ENCODE measurements at places on chromosomes 16 and 17.

DNA sequence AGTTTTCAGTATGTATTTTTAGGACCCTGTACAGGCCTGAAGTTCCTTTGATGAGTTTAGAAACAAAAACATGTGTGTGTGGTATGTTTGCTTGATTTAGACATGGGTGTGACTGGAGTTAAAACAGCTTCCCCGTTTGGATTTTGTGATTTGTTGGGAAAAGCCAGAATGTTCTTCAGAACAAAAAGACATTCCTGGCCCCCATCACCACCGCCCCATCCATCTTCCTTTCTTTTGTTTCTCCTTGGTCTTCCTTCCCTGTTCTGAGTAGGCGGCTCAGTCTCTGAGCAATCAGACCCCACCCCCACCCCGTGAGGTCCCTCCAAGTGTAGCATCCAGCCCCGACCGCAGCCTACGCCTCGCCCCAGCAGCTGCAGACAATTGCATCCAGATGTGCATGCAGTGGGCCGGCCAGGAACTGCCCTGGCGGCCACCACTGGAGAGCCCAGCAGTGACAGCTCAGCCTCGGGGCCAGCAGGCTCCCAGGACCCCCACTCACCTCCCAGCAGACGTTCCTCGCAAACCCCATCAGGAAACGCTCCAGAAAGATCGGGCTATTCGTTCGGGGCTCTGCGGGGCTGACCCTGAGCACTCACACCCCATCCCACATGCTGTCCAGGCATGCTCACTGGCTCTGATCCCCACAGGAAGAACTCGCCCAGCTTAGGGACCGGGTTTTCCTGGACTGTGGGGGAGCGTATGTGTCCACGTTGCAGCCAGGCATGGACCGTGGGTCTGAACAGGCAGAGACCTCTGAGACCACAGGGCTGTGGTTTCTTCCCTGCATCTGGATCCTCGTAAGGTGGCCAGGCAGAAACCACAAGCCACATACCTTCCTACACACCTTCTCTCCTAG lies 99.8 kb upstream of the CDH5 start:
- no peak for DNase-seq

- no peak for DNase-seq
These were observed 217.8 kb downstream of the ZFHX3 start for GRCh38 chr16:72829846-72830775.

DNA sequence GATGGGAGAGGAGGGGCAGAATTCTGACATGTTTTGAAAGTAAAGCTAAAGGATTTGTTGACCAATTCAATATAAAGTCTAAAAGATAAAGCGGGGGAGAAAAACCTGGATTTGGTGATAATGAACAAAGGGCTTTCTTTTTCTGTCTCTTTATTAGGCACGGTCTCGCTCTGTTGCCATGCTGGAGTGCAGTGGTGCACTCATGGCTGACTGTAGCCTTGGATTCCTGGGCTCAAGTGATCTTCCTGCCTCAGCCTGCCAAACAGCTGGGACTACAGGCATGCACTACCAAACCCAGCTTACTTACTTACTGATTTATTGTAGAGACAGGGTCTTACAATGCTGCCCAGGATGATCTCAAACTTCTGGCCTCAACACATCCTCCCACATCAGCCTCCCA lies 7.5 kb downstream of the CDR2 start:
- DNase-seq = no peak

DNA sequence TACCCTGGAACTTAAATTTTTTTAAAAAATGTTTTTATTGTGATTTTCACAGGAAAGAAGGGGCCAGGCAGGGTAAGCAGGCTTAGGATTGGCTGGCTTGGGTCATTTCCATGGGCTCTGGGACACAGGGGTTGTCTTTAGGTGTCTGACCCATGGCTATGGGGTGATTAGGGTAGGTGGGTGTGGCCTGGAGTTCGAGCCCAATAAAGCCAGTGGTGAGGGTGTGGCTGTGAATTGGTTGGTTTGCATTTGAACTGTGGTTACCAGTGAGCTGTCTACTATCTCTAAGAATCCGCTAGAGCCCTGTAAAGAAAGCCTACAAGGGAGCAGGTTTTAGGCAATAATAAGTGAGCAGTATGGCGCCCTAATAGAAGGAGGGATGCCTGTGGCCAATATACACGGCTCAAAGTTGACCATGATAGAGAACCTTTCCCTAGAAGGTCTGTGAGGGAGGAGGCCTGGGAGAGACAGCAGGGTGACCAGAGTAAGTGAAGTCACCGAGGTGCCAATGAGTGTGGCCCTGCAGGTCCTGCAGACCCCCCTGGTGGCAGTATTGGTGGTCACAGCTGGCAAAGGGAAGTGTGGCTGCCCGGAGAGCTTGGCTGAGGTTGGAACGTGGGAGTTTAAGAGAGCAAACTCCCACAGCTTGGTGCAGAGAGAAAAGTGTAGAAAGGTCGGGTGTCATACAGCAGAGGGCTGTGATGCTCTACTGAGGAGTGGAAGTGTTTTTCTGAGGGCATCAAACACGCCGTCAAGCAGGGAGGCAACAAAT lies 454.0 kb downstream of the WWOX start:
- no peak for DNase-seq

DNA sequence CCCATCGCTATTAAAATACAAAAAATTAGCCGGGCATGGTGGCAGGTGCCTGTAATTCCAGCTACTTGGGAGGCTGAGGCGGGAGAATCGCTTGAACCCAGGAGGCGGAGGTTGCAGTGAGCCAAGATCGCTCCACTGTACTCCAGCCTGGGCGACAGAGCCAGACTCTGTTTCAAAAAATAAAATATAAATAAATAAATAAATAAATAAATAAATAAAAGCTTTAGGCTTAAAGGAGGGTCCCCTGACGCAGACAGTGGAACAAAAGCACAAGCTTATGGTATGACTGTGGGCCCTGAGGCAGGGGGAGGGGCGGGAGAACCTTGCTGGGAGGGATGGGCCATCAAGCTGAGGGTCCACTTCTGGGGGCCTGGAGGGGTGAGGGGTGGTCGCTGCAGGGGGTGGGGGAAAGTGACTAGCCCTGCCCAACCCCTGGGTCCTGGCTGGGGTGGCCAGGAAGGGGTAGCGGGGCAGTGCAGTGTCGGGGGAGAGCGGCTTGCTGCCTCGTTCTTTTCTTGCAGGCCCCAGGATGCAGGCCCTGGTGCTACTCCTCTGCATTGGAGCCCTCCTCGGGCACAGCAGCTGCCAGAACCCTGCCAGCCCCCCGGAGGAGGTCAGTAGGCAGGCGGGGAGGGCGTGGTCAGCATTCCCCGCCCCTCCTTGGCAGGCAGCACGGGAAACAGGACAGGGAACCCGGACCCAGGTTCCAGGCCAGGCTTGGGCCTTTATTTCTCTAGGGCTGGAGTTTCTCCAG lies 4.7 kb downstream of the SERPINF1 start:
- DNase-seq = no peak

- no peak for DNase-seq
These were observed 36.6 kb upstream of the DNAH9 start for GRCh38 chr17:11561702-11562101.

GRCh38 chr17:50638606-50638965 lies 3.9 kb downstream of the ABCC3 start:
- no peak for DNase-seq

GRCh38 chr17:2157675-2158395 lies 102.9 kb downstream of the HIC1 start:
- no peak for DNase-seq

Data from activated naive CD8-positive, alpha-beta T cell treated with anti-CD3 and anti-CD28 coated beads, Interleukin-2, amount 50 U/mL, for 24 hours (primary cell).